ENCODE measurements at places on chromosomes 7 and 10.
A peak's percentile ranks its signal among the peaks of the same experiment; 100 is the strongest.

DNA sequence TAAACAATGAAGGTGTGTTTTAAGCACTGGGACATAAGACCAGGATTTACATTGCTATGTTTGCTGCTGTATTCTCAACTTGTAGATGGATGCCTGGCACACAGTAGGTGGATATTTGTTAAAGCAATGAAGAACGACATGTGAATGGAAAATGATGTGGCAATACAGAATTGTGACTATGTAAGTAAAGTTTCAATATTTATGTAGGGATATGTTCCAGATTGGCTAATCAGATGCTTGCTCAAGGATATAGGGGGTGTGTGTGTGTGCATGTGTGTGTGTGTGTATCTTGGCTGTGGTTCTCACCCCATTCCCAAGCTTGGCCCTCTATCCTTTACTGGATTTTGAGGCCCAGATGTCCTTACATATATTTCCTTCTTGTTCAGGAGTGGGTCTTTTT, 42.7 kb upstream of the LAMB1 start:
- no peak for DNase-seq

GRCh38 chr7:1320616-1321240, 88.1 kb downstream of the UNCX start:
- DNase-seq = no peak

DNA sequence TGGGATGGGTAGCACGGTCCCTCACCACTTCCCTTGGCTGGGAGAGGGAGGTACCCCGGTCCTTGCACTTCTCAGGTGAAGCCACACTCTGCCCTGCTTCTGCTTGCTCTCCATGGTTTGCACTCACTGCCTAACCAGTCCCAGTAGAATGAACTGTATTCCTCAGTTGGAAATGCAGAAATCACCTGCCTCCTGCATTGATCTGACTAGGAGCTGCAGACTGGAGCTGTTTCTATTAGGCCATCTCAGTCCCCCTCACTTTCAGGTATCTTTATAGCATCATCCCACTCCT, 264.9 kb downstream of the ZWINT start:
- DNase-seq = no peak

DNA sequence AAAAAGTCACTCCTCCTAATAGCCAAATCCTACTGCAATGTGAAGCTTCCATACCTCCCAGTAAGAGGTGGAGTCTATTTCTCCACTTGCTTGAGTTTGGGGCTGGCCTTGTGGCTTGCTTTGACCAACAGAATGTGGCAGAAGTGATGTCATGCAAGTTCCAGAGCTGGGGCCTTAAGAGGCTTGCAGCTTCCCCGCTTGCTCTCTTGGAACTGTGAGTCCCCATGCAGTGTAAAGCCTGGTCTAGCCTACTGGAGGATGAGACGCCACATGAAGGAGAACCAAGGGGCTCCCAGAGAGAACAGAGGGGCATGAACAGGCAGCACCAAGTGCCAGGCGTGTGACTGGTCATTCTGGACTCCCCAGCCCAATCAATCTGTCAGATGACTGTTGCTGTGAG, 58.6 kb upstream of the OPALIN start:
- DNase-seq = peak; percentile 78

GRCh38 chr10:48533951-48534720, 70.7 kb downstream of the ARHGAP22 start:
- DNase-seq = no peak

- no peak for DNase-seq
Observed at GRCh38 chr7:101405474-101406067, 42.9 kb downstream of the COL26A1 start.

GRCh38 chr7:34043461-34044305, 138.3 kb downstream of the BMPER start:
- DNase-seq = no peak

- no peak for DNase-seq
Observed at GRCh38 chr10:125062914-125063230, 97.5 kb downstream of the CTBP2 start.

DNA sequence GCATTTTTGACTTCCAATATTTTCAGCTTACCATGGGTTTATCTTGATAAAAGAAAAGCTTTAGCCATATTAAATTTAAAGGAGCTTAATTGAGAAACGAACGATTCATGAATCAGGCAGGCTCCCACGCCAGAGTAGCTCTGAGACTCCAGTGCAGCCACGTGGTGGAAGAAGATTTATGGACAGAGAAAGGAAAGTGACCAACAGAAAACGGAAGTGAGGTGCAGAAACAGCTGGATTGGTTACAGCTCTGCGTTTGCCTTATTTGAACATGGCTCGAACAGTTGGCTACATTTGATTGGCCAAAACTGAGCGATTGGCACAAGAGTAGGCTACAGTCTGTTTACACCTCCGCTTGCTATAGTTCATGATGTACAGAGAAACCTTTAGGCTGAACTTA, 395.4 kb downstream of the GATA3 start:
- no peak for DNase-seq

DNA sequence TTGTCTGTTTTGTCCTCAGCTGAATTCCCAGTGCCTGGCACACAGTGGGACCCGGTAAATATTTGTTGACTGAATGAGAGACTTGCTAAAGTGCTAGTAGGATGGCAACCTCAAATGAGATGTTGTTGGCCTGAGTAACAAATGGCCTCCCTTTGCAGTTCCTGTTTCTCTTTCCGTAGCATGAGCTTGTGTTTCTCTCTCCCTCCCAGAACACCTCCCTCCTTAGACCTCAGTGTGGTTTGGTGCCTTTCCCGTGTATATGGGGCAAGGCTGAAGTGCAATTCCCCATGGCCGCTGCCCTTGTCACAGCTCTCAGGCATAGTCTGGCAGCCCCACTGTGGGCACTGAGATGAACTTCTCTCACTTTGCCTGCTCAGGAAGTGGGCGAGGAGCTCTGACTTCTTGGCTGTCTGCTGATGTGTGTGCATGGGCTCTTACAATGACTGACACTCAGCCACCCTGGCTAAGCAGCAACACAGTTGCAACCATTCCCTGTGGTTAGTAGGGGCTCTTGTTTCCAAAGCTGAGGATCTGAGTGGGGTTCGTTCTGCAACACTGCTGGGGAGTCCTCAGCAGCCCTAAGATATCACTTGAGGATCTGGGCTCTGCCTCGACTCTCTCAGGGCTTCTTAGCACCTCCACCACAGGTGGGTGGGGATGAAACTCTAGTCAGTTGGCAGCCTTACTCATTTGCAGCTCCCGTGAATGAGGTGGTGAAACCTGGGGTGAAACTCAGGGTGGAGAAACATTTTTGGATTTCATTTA, 136.1 kb downstream of the ICA1 start:
- no peak for DNase-seq

DNA sequence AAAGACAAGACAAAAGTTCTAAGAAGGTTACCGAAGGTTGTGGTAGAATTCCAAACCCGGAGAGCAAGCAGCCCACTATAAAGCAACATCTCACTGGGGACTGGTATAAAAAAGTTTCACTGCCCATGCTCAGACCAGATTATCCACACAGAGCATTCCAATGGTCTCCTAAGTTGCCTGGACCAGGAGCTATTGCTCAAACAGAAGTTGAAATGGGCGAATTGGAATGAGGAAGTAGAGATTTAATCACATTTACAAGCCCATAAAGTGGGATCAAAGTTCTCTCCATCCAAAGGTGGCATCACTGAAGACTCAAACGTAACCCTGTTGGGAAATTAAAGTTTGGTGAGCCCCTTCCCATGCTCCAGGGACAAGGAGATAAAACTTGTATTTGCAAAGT, 19.8 kb downstream of the OR2F1 start:
- no peak for DNase-seq

DNA sequence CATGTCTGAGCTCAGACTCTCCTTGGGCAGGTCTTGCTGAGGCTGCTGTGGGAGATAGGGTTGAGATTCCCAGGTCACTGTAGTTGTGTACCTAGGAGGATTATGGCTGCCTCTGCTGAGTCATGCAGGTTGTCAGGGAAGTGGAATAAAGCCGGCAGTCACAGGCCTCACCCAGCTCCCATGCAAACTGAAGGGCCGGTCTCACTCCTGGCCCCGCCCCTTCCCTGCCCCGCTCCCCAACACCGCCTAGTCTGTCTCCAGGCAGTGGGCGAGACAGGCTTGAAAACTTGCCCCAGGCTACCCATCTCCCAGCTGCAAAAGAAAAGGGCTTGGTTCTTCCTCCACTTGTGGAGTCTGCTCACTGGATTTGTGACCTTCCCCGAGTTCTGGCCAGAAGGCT, 41.6 kb upstream of the SDHAF3 start:
- DNase-seq = no peak

DNA sequence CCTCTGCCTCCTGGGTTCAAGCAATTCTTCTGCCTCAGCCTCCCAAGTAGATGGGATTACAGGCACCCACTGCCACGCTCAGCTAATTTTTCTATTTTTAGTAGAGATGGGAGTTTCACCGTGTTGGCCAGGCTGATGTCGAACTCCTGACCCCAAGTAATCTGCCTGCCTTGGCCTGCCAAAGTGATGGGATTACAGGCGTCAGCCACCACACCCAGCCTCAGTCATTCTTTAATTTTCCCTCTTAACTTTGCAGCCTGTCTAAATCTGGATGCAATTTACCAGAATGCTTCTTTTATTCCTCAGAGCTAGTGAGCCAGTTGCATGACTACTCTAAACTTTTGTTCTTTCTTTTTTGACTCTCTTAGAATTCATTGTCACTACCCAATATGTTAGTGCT, 90.5 kb upstream of the CSTF2T start:
- DNase-seq = no peak

Data from ACHN (cell line).